ENCODE measurements at places on chromosomes 4 and X.

DNA sequence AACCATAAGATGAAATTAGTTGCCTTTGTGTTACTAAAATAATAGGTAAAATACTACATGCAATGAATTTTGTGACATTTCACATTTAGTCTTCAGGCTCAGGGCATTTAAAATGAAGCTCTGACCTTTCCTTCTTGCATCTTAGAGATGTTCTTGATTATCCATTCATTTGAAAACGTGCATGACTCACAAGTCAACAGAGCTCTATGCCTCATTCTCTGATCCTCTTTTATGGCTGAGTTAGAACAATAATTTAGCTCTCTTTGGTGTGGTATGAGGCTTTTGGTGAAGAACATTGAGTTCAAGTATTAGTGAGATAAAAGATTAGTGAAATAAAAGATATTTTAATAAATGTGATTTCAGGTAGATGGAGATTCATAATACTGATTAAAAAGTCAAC, 66.5 kb downstream of the TIGD2 start:
- DNase-seq, result no peak

- peak; percentile 27 for DNase-seq
These were observed 21.3 kb upstream of the CXCL6 start for GRCh38 chr4:73815145-73815544.

GRCh38 chr4:67880866-67881610, 2.8 kb downstream of the TMPRSS11D start:
- DNase-seq, result no peak

DNA sequence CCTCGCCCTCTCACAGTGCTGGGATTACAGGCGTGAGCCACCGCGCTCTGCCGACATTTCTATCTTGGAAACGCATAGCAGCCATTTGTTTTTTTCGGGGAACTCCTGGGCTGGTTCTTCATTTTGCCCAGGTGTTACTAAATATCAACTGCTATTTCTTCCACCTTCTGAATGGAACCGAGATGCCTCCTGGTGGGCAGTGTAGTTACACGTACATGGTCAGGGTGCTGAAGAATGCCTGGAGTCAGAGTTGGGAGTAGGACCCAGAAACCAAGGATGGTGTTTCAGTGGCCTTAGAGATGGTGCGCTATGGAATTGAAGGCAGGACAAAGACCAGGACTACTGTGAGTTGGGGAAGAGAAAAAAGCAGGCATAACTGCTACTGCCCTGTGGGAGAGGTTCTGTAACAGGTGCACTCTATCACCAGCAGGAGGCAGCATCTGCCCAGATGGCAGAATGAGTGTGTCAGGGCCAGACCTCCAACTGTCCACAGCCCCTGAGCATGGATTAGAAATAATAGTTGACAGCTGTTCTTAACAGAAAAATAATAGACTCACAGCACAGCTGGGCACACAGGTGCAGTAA, 81.7 kb downstream of the ZC4H2 start:
- DNase-seq, result no peak

DNA sequence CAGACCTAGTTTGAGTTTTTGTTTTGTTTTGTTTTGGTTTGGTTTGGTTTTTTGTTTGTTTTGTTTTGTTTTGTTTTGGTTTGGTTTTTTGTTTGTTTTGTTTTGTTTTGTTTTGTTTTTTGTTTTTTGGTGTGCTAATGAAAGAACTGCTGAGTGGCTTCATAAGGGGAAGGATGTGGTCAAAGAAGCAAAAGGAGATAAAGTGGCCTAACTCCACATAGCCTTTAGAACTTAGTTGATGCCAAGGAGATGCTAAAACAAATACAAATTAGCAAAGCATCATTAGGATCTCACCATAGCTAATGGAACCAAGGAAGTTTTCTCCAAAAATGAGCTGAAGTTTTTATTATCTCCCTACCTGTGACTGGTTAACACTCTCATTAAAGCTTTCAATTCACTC, 44.6 kb upstream of the TMEM164 start:
- no peak for DNase-seq

GRCh38 chr4:62410371-62411003, 1210.4 kb downstream of the ADGRL3 start:
- DNase-seq, result no peak

DNA sequence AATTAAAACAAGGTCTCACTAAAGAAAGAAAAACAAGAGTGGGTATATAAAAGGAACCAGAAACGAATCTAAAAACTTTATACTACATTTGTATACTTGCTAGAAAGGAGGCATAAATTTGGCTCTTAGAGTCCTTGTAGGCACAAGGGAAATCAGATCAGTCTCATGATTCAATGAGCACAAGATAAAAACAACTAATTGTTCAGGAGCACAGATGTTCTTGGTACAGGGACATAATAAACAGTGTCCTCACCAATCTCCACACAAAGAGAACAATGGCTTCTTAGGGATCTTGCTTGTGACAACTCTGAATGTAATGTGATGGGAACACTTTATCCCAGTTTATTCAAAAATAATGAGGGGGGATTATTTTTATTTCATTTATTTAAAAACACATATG, 28.3 kb downstream of the TMEM144 start:
- no peak for DNase-seq
